Renal pelvis (tissue), 12 donors: ENCODE measurements at places on chromosomes 1 and 21.

DNA sequence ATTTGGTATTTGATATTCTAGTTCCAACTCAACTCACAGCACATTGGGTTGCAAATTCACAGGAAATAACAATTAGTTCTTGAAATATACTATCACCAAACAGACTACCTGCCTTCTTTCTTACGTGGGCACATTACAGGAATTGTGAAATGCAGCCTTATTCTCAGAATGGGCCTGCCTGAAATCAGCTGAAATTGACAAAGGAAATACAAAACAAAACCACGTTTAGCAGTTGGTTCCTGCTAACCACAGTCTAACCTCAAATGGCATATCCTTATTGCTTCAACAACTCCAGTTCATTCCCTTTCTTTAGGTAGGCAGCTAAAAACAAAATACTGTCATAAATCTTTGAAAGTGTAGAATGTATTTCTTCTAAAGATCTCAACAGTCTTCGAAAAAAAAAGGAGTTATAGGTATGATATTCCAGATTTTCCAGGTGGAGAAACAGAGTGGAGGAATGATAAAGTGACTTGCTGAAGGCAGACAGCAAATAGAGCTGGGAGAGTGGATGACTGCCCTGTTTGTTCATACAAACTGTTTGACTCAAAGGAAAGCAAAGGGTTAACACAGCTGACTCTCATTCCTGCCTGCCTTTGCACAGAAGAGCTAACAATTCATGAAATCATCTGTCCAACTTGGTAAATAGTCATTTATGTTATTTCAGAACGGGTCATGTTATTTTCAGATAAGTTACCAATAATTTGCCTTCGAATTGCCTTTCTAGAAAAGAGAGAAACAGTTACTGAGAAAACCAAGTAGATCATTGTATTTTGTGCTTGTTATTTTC, 1.6 kb upstream of the GREM2 start:
- DNase-seq, result no peak

DNA sequence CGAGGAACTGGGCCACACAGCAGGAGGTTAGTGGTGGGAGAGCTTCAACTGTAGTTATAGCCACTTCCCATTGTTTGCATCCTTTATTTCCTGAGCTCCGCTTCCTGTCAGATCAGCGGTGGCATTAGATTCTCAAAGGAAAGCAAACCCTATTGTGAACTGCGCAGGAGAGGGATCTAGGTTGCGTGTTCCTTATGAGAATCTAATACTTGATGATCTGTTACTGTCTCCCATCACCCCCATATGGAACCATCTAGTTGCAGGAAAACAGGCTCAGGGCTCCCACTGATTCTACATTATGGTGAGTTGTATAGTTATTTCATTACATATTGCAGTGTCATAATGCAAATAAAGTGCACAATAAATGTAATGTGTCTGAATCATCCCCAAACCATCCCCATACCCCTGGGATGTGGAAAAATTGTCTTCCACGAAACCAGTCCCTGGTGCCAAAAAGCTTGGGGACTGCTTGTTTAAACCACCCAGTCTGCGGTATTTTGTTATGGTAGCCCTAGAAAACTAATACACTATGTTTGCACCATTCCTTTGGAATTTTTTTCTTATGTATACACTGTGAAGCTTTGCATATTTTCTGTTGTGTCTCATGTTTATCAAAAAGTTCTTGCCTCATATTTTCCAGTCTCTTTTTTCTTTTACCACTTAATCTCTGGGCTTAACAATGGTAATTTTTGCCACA, 136.6 kb upstream of the IVNS1ABP start:
- DNase-seq, result no peak

DNA sequence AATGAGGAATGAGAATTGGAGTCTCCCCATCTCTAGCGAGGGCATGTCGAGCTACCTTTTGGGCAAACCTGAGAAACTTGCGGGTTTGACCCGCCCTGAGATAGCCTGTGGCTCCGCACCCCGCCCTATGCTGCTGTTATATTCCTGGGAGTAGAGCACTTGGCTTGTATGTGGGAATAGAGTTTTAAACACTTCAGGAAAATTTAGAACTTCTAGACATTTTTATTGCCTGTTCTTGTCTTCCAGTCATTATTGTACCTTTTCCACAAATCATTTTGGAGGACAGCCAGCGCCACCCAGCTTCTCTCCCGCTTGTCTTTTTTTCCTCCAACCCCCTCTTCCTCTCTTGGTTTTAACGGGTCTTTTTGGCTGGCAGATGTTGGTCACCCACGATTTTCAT, 738 bp downstream of the GNPAT start:
- peak; percentile 22 for DNase-seq

- DNase-seq, result no peak
Measured at GRCh38 chr1:205534444-205534985, 30.0 kb downstream of the CDK18 start.

GRCh38 chr1:189637041-189637440, 840.6 kb downstream of the BRINP3 start:
- DNase-seq, result no peak

GRCh38 chr1:168373869-168374268, 93.2 kb downstream of the TBX19 start:
- no peak for DNase-seq

DNA sequence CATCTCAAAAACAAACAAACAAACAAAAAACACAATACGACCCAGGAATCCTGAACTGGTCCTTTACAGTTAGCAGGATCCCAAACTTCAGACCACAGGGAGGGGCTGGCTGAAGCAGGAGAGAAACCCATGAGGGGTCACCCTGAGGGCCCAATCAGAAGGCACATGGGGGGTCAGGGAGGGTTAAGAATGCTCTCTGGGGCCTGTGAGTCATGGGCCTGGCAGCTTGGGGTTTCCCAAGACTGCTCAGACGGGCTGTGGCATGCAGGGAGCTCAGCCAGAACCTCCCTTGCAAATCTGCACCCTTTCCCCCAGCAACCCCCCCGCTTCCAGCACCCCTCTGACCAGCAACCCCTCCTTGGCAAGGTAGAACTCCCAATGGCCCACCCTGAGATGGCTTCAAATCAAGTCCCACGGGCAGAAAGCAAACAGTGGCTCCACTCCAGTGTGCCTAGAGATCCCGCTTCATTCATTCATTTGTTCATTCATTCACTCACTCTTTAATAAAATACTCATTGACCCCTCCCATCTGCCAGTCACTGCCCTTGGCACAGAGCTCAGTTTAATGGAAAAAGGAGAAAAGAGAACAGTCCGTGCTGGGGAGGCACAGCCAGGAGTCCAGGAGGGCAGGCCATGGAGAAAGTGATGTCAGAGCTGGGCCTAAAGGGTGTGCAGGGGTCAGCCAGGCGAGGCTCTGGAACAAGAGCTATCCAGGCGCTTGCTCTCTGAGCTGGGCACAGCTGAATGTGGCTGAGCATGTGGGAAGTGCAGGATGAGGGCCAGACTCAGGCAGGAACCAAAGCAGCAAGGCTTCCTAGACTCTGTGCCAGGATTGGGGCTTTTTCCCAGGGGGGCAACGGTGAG, 8.2 kb downstream of the UQCRHL start:
- no peak for DNase-seq

DNA sequence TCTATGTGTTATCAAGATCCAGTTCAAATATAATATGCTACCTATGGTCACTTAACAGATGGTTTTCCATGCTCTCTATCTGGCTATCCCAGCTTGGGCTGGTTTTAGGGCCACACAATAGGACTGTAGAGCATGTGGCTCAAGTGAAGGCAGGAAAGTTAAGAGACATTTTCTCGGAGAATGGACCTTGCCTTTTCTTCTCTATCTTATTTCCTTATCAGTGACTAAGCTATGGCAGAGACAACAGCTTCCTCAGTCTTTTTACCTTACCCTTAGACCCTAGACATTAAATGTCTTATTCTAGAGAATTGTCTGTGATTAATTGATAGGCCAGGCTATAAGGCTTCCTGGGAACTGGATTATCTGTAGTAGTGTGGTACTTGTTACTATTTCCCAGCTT, 28.1 kb downstream of the CD101 start:
- no peak for DNase-seq
